ENCODE measurements at places on chromosomes 4 and X. TPM values are rescaled to one million over a fixed set of nuclear protein-coding genes. Genes with fewer than 3 reads are reported as not detected.
A peak's percentile ranks its signal among the peaks of the same experiment; 100 is the strongest.

GRCh38 chr4:150482581-150482980, 99.4 kb upstream of the MAB21L2 start:
- H3K36me3 ChIP-seq, result no peaks in the 10 kb centered on the region
- H3K4me3 ChIP-seq, result no peak overlapping the region
- no peak overlapping the region for H3K27ac ChIP-seq
- no peak for DNase-seq
- no peaks in the 10 kb centered on the region for H3K4me1 ChIP-seq

DNA sequence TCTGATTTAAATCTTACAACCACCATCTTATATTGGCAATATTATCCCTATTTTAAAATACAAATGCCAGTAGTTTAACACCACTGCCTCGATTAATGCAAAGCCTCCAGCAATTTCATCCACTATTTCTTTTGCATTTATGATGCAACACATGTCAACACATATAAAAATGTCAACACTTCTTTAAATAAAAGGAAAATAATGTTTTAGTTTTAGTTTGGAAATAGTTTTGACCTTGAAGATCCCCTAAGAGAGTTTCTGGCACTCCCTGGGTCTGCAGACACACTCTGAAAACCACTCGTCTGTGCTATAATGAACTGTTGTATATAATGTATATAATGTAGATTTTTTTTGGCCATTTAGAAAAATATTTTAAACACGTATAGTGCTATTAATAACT, 99.0 kb downstream of the CAMK2D start:
- no peaks in the 10 kb centered on the region for H3K27me3 ChIP-seq
- H3K36me3 ChIP-seq, result no peaks in the 10 kb centered on the region
- H3K27ac ChIP-seq, result no peak overlapping the region
- no peak overlapping the region for H3K4me3 ChIP-seq
- peaks cover 16% of the 10 kb centered on the region for H3K4me1 ChIP-seq

The GYPA gene
- total RNA-seq, result not detected

The DTHD1 gene
- total RNA-seq, result not detected

The PABPC5 gene
- 0.75 TPM for total RNA-seq

The CCDC120 gene
- 0.11 TPM for total RNA-seq

GRCh38 chr4:138680256-138680655, 335.3 kb upstream of the NOCT start:
- H3K4me3 ChIP-seq, result no peak overlapping the region
- no peaks in the 10 kb centered on the region for H3K36me3 ChIP-seq

DNA sequence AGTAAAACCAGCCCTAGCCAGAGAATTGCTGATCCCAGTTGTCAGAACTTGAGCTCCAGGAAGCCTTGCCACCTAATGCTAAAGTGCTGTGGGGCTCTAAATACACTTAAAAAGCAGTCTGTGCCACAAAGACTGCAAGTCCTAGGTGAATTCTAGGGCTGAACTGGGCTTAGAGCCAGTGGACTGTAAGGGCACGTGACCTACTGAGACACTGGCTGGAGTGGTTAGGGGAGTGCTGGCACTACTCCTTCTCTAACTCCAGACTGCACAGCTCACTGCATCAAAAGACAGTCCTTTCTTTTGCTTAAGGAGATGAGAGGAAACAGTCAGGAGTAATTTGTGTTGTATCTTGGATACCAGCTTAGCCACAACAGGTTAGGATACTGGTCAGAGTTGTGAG, 1240.2 kb downstream of the FAM133A start:
- H3K4me1 ChIP-seq, result no peaks in the 10 kb centered on the region
- H3K27ac ChIP-seq, result no peak overlapping the region
- DNase-seq, result no peak
- H3K4me3 ChIP-seq, result no peak overlapping the region

The CT55 gene
- not detected for total RNA-seq

DNA sequence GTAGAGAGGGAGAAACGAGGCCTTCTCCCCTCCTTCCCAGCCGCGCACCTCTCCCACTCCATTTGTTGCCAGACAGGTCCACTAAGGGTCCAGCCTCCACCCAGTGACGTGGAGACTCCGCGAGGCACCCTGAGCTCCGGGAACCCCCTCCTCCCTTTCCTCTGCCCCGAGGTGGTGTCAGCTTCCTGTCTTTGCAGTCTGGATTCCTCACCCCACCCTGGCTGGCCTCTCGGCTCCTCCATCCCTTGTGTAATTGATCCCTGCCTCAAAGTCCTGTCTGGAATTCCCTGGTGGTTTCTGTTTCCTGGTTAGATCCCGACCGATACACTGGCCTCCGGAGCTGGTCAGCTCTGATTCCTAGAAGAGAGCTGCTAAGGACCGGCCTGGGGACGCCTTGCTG, 105.9 kb upstream of the SCOC start:
- no peak overlapping the region for H3K4me3 ChIP-seq
- H3K36me3 ChIP-seq, result no peaks in the 10 kb centered on the region
- no peaks in the 10 kb centered on the region for H3K4me1 ChIP-seq
- DNase-seq, result no peak

The MAGEA2 gene
- total RNA-seq, result not detected

DNA sequence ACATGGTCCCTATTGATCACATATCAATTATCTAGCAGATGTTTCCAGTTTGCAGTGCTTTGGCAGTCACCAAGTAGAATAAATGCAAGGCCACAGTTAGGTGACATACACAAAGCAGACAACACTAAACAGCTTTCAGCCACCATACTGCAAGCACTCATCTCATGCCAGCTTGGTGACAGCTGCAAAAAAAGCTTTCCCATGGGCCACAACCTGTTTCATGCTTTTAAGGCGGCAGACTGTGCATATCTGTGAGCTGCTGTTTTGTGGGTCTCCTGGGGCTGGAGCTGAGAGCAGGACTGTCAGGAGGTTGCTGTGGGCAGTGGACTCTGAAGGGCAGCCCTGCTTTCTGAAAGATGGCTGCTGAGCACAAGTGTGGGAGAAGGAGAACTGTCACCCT, 82.6 kb downstream of the FHDC1 start:
- no peak for DNase-seq
- no peaks in the 10 kb centered on the region for H3K4me1 ChIP-seq
- H3K27ac ChIP-seq, result no peak overlapping the region
- no peak overlapping the region for H3K4me3 ChIP-seq
- H3K36me3 ChIP-seq, result no peaks in the 10 kb centered on the region

DNA sequence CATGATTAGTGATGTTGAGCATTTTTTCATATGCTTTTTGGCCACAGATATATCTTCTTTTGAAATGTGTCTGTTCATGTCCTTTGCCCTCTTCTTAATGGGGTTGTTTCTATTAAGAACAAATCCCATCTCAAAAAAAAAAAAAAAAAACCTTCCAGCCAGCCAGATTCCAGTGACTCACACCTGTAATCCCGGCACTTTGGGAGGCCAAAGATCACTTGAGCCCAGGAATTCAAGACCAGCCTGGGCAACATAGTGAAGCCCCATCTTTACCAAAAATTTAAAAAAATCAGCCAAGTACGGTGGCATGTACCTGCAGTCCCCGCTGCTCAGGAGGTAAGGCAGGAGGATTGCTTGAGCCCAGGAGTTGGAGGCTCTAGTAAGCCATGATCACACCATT, 5.1 kb downstream of the RAB33B start:
- H3K36me3 ChIP-seq, result no peaks in the 10 kb centered on the region
- H3K4me3 ChIP-seq, result no peak overlapping the region
- H3K4me1 ChIP-seq, result peaks cover 24% of the 10 kb centered on the region

The ARR3 gene
- not detected for total RNA-seq

GRCh38 chrX:150856101-150856500, 42.4 kb downstream of the CD99L2 start:
- no peaks in the 10 kb centered on the region for H3K27me3 ChIP-seq
- no peaks in the 10 kb centered on the region for H3K4me1 ChIP-seq
- no peak overlapping the region for H3K4me3 ChIP-seq
- no peaks in the 10 kb centered on the region for H3K36me3 ChIP-seq

- H3K27ac ChIP-seq, result no peak overlapping the region
- H3K36me3 ChIP-seq, result peaks cover 5% of the 10 kb centered on the region
- H3K27me3 ChIP-seq, result no peaks in the 10 kb centered on the region
- no peak for DNase-seq
These were observed 14.3 kb downstream of the ANTXR2 start for GRCh38 chr4:80058740-80059139.

- no peaks in the 10 kb centered on the region for H3K36me3 ChIP-seq
- H3K27ac ChIP-seq, result no peak overlapping the region
- no peaks in the 10 kb centered on the region for H3K4me1 ChIP-seq
- no peak overlapping the region for H3K4me3 ChIP-seq
- no peak for DNase-seq
- H3K27me3 ChIP-seq, result no peaks in the 10 kb centered on the region
These were observed 16.9 kb downstream of the CPLX1 start for GRCh38 chr4:808860-809570.

GRCh38 chr4:153619811-153620210, 64.3 kb upstream of the TLR2 start:
- no peak for DNase-seq
- no peaks in the 10 kb centered on the region for H3K4me1 ChIP-seq
- no peak overlapping the region for H3K27ac ChIP-seq
- no peak overlapping the region for H3K4me3 ChIP-seq

The CLDN22 gene
- not detected for total RNA-seq

DNA sequence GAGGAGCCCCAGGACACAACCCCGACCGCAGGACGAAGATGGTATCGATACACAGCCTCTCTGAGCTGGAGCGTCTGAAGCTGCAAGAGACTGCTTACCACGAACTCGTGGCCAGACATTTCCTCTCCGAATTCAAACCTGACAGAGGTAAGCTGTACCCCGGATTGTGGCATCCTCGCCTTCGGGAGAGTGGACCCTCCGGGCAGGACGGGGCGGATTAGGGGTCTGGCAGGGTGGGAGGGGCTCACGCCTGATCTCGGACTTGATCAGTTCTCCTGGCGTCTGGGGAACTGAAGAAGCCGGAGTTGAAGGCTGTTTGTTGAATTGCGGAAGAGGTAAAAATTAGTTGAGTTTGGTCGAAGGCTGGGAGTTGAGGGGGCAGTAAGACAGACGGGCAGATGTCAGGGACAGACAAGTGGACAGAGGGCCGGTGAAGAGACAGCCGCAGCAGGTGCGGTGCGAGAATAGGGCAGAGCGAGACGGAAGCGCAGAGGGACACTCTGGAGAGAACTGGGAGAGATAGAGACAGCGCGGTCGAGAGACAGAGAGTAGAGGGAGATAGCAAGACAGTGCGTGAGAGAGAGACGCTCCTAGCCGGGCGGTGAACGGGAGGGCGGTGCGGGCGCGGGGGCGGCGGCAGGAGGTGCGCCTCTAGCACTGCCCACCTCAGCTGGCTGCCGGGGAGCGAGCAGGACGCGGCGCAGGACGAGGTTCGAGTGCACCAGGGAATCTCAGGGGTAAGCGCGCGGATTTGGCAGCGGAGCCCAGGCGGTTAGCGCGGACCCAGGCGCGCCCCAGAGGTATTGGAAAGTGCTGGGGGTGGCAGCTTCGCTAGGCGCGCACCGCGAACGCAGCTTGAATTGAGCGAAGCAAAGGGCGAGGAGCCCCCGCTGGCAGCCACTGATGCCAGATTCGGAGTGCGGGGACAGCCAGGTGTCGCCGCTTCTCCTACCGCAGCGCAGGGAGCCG, 23.9 kb downstream of the ARHGAP36 start:
- H3K27ac ChIP-seq, result no peak overlapping the region
- H3K4me3 ChIP-seq, result no peak overlapping the region
- no peaks in the 10 kb centered on the region for H3K27me3 ChIP-seq
- no peak for DNase-seq
- no peaks in the 10 kb centered on the region for H3K36me3 ChIP-seq
- no peaks in the 10 kb centered on the region for H3K4me1 ChIP-seq

DNA sequence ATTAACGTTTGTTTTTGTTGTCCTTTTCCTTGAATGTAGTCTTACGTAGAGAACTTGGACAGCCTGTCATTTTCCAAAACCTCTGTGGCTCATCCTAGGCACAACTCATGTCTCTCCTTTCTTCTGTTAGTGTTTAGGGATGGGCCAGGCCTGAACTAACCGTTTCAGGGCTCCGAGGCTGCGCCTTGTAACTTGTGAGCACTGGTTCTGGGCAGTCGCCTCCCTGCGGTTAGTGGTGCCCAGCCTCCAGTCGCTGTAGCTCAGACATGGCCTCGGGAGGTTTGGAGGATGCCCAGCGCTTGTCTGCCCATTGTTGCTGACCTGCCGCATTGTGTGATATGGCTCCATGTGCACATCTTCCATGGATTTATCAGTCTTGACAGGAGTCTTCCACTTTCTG, 32.8 kb downstream of the TMEM131L start:
- no peaks in the 10 kb centered on the region for H3K27me3 ChIP-seq
- peaks cover 6% of the 10 kb centered on the region for H3K4me1 ChIP-seq
- no peak overlapping the region for H3K4me3 ChIP-seq
- H3K36me3 ChIP-seq, result no peaks in the 10 kb centered on the region
- H3K27ac ChIP-seq, result peak overlapping the region; percentile 69
- DNase-seq, result no peak

DNA sequence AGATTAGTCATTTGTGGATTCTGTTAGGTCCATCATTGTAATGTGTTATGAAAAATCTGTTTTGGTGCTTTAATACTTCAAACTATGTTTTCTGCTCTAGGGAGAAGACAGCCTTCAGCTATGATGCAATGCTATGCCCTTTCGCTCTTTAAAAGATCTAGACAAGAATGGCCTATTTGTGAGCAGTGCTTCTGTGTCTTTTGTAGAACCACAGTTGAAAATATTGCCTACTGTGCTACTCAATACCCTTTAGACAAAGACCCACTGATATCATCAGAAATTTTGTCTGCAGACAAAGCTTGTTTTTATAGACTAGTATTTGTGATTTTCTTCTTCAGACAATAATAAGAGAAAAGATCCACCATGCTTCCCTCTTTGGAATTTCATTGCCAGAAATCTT, 44.6 kb upstream of the SLITRK2 start:
- no peak overlapping the region for H3K4me3 ChIP-seq
- H3K36me3 ChIP-seq, result no peaks in the 10 kb centered on the region
- no peak for DNase-seq
- no peaks in the 10 kb centered on the region for H3K4me1 ChIP-seq

DNA sequence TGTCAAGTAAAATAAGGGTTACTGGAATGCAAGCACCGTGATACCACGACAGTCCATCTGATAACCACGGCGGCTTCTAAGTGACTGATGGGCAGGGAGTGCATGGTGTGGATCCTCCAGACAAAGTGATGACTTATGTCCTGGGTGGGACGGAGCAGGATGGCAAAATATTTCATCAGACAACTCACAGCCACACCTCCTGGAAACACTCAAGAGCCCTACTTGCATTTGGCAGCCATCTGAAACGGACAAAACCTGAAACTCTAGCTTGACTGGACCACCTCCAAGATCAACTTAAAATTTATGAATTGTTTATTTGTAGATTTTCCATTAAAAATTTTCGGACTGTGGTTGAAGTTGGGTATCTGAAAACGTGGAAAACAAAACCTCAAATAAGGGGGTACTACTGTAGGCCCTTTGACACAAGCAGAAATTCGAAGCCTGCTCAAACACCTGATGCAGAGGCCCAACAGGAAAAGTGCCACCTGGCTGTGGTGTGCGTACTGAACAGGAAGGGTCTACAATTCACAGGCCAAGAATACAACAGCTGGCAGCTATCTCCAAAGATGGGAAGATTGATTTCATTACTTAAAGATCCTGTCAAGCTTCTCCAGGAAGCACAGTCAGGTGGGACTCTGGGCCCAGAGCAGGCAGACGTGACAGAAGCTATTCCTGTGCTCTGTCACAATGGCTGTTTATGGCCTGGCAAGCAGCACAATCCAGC, 26.0 kb downstream of the LRIT3 start:
- no peak overlapping the region for H3K4me3 ChIP-seq
- no peaks in the 10 kb centered on the region for H3K36me3 ChIP-seq
- H3K27ac ChIP-seq, result no peak overlapping the region
- no peaks in the 10 kb centered on the region for H3K27me3 ChIP-seq
